T-helper 1 cell treated with Interleukin-12 subunit alpha and Interleukin-12 subunit beta and Interleukin-4 antibody, amounts not matched to agents 30 ng/mL and 1 ng/mL, for 36 hours (primary cell): ENCODE measurements at places on chromosomes 1 and 21. TPM values are rescaled to one million over a fixed set of nuclear protein-coding genes. Genes with fewer than 3 reads are reported as not detected.

The GABPA gene
- total RNA-seq, result 29.5 and 33.5 TPM in 2 replicates

The F13B gene
- total RNA-seq, result not detected in 2 replicates

The GUK1 gene
- 227 and 238 TPM in 2 replicates for total RNA-seq

The BTBD19 gene
- 11.9 and 15.0 TPM in 2 replicates for total RNA-seq

The UBXN11 gene
- 30.6 and 33.8 TPM in 2 replicates for total RNA-seq

The AIM2 gene
- 11.6 and 13.8 TPM in 2 replicates for total RNA-seq

The C1QTNF12 gene
- total RNA-seq, result 1.5 and 3.5 TPM in 2 replicates

The PRAMEF2 gene
- not detected in 2 replicates for total RNA-seq

The SLC27A3 gene
- 21.0 and 22.5 TPM in 2 replicates for total RNA-seq

The SYT14 gene
- total RNA-seq, result not detected in 2 replicates

The NBPF4 gene
- total RNA-seq, result 0.22 and 0.51 TPM in 2 replicates

The OR2T2 gene
- not detected in 2 replicates for total RNA-seq

The PLCH2 gene
- 13.5 and 14.0 TPM in 2 replicates for total RNA-seq

The LRRC7 gene
- 0.29 and 0.54 TPM in 2 replicates for total RNA-seq

The PAX7 gene
- total RNA-seq, result not detected in 2 replicates

The CDCP2 gene
- total RNA-seq, result not detected in 2 replicates

The S100A16 gene
- total RNA-seq, result not detected in 2 replicates
